Daoy (cell line): ENCODE measurements at places on chromosomes 5 and 9. TPM values are rescaled to one million over a fixed set of nuclear protein-coding genes. Genes with fewer than 3 reads are reported as not detected.

SPINK1 gene
- 0.51 TPM in 1 of 2 replicates, not detected in the other for total RNA-seq

DNA sequence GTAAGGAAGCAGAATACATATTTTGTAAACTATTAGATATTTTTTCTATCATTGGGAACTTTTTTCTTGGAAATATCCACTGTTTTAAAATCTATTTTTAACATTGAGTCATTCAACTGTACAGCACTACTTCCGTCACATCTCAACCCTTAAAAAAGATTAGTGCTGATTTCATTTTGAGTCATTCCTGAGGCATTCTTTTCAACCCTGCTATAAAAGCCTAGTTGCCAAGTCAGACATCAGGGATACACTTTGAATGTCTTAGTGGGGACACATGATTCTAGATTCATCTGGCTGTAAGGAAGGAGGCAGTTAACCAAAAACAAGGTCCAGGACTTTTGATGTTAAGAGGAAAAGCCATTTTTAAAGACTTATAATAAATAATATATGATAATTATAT is 160.9 kb downstream of the GIN1 start:
- peak; percentile 83 for DNase-seq

- no peak for DNase-seq
These were observed 1.7 kb downstream of the ALG2 start for GRCh38 chr9:99220011-99220410.

DNA sequence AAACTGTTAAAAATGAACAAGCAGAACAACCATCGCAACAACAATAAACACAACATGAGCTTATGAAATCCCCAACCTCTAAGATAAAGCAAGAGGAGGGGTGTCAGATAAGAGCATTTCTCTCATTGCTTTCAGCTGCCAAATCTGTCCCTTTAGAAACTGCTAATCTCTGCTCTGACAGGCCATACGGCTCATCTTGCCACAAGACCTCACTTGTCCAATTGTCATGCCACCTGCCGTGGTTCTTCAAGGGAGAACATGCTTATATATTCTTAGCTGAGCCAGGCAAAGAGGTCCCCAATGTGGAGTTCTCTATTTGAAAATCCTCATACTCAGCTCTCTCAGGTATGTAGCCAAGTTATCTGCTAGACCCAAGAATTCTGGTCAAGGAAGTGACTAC is 405.0 kb upstream of the TNC start:
- no peak for DNase-seq

PTGDS gene
- not detected in 2 replicates for total RNA-seq

GRCh38 chr9:85940275-85940831 is 593 bp upstream of the NAA35 start:
- no peak for DNase-seq

- no peak for DNase-seq
These were observed 12.8 kb downstream of the NR4A3 start for GRCh38 chr9:99834474-99834873.

DNA sequence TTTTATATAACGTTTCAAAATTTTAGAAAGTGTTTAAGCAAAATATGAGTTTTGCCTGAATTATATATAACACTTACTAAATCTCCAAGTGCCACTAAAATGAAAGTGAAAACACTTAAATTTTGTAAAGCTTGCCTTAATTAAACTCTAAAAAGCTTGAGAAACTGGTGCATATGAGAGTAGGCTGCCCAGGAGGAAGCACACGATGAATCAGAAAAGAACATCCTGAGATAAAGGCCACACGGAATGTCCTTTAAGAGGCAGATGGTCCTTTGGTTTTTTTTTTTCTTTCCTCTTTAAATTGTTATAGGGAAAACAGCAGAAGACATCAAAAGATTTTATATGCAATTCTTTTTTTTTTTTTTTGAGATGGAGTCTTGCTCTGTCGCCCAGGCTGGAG is 60.3 kb downstream of the HABP4 start:
- no peak for DNase-seq
